ENCODE measurements at places on chromosomes 7 and 10. TPM values are rescaled to one million over a fixed set of nuclear protein-coding genes. Genes with fewer than 3 reads are reported as not detected.
A peak's percentile ranks its signal among the peaks of the same experiment; 100 is the strongest.

GRCh38 chr7:135664046-135664589 is 1.8 kb downstream of the STMP1 start:
- peak overlapping the region; percentile 98 for H3K4me3 ChIP-seq
- peaks cover 5% of the 10 kb centered on the region for H3K36me3 ChIP-seq
- DNase-seq = no peak
- peak overlapping the region; percentile 81 for H3K27ac ChIP-seq
- H3K4me1 ChIP-seq = peaks cover 60% of the 10 kb centered on the region
- H3K27me3 ChIP-seq = no peaks in the 10 kb centered on the region

DNA sequence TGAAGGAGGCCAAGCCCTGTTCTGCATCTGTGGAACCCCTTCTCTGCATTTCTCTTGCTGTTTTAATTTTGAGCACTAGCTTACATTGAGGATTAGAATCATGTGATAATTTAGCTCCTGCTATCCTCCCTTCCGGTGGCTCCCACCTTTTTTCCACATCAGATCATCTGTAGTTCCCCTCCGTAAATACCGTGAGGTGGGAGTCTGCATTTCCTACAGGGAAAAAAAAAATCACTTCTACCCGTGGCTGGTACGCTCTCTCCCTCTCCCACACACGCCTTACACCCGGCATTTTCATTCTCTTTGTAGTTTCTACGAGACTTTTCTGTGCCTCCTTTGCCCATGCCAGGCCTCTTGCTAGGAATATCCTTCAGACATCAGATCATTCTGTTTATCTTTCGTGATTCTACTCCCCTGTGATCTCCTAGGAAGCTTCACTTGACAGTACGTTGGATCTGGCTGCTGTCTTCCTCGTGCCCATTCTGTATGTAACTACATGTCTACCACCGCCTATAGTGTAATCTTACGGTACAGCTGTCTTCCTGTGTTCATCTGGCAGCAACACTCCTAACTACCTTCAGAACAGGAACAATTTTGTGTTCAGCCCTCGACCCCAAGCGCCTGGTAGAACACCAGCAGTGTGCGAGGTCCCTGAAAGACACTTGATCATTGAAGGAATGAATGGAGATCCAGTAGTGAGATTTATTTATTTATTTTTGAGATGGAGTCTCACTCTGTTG is 41.7 kb upstream of the OCM start:
- peaks cover 34% of the 10 kb centered on the region for H3K4me1 ChIP-seq
- H3K27ac ChIP-seq = no peak overlapping the region
- no peak for DNase-seq
- no peak overlapping the region for H3K4me3 ChIP-seq

- no peaks in the 10 kb centered on the region for H3K27me3 ChIP-seq
- no peaks in the 10 kb centered on the region for H3K4me1 ChIP-seq
- no peak for DNase-seq
- no peak overlapping the region for H3K4me3 ChIP-seq
Observed at GRCh38 chr10:124481717-124482116, 20.1 kb downstream of the LHPP start.

DNA sequence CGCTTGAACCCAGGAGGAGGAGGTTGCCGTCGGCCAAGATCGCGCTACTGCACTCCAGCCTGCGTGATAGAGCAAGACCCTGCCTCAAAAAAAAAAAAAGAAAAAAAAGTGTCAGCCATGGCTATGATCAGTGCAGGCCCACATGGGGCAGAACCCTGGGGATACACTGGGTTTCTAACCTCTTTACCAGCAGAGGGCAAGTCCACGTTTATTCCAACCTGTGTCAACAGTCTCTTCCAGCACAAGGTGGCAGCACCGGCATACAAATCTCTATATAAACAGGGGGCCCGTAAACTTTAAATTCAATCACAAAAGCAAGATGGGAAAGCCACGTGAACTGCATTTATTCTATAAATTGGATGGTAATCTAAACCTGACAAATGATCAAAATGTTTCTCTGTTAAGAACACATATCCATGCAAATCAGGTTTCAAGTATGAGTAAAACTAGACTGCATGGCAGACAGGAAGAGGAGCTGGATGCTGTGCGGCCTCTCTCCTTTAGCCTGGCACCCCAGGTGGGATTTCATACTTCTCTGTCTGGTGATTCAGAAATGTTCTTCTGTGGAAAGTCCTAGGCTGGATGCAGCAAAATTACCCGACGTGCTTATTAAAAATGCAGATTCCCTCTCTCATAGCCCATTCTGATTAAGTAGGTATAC is 60.0 kb upstream of the STEAP1B start:
- peaks cover 8% of the 10 kb centered on the region for H3K4me1 ChIP-seq
- H3K27me3 ChIP-seq = peaks cover 16% of the 10 kb centered on the region
- H3K4me3 ChIP-seq = no peak overlapping the region
- peak; percentile 76 for DNase-seq

Gene NDUFA5
- polyA plus RNA-seq = 87.5 TPM

Gene INMT
- polyA plus RNA-seq = not detected

Gene ITPRID1
- not detected for polyA plus RNA-seq
